SK-N-SH (cell line): ENCODE measurements at places on chromosomes 2 and 18. TPM values are rescaled to one million over a fixed set of nuclear protein-coding genes. Genes with fewer than 3 reads are reported as not detected.

Gene CGREF1
- 17.1 and 18.3 TPM in 2 replicates for polyA plus RNA-seq

- no peak for DNase-seq
Observed at GRCh38 chr2:84865181-84865783, 15.6 kb downstream of the TRABD2A start.

Gene FAM210A
- polyA plus RNA-seq, result 10.6 and 11.3 TPM in 2 replicates

GRCh38 chr2:183798535-183798934, 674.3 kb downstream of the NUP35 start:
- no peak for DNase-seq

- no peak for DNase-seq
Observed at GRCh38 chr2:218123986-218124385, 1.8 kb upstream of the CXCR2 start.

Gene ASXL3
- 0.03 TPM in 1 of 2 replicates, not detected in the other for polyA plus RNA-seq

DNA sequence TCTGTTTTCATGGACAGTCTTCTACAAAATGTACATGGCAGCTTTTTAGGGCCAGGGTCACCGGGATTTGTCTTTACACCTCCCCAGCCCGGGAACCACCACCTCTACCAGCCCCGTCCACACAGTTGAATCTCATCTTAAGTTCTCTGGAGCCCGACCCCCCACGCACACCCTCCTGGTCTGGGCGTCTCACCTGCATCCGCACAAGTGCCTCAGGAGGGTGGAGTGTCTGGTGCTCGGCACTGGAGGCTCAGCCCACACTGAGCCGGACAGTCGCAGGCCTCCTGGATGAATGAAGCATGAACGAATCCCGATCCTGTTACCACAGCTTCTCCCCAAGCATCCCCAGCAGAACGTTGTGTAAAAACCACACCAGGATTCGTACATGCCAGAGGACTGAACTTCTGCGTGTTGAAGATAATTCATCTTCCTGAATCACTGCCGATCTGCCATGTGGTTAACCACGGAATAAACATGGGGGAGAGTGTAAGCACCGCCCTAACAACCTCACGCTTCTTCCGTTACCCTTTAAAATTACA, 162.0 kb downstream of the RTP5 start:
- DNase-seq, result no peak

GRCh38 chr2:106122157-106122556, 71.9 kb downstream of the UXS1 start:
- DNase-seq, result no peak
